ENCODE measurements at places on chromosomes 7 and 10.

GRCh38 chr10:47326927-47327330 lies 4.7 kb downstream of the GDF2 start:
- no peak for DNase-seq

GRCh38 chr7:12683678-12684585 lies 3.5 kb upstream of the ARL4A start:
- DNase-seq: no peak

- DNase-seq: no peak
These were observed 613.5 kb downstream of the PTPRN2 start for GRCh38 chr7:157973971-157974677.

DNA sequence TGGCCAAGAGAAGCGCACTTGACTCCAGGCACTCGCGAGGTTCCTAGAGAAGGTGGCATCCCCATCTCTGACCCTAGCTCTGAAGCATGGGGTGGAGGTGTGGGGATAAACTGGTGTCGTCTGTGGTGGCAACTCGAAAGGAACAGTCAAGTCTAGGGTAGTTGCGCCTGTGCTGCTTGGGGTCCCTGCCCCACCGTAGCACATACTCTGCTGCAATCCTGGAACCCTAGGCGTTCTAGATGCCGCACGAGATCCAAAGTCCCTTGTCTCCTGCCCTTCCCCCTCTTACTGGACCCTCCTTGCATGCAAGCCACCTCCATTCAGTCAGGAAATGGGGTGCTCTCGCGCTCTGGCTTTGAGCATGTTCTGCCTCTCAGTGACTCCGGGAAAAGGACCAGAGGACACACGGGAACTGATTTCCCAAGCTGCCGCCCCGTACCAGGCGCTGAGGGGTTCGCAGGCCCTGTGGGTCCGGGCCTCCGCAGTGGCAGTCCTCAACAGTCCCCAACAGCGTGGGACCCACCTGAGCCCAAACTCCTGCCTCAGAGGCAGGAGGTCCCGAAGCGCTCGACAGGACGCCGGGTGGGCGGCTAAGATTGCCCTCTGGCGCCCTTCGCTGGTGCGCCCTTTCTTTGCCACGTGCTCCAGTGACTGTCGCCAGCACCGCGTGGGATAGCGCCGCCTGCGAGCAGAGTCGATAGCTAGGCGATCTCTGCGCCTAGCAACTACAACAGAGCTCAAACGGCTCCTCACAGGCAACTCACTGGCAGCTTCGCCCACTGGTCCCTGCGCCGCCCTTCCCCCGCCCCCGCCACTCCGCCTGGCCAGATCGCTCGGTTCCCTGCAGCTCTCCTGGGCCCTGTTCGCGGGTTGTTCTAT lies 452.0 kb downstream of the REEP3 start:
- no peak for DNase-seq

DNA sequence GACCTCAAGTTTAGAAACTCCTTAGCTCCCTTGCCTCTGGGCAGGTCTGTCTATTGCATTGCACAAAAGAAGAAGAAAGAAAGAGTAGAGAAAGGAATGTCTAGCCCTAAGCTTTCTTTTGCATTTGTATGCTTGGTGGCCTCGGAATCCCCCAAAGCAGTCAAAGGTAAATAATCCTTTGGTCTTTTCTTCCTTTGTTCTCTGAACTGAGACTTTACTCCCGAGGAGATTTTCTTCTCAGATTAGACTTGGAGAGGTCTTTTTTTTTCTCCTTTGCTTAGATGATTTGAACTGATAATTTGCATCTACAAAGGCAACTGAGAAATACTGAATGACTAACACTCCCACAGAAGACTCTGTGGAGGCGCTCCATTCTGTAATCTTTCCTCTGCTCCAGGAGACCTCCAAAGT lies 93.2 kb downstream of the AKR1D1 start:
- DNase-seq: no peak

DNA sequence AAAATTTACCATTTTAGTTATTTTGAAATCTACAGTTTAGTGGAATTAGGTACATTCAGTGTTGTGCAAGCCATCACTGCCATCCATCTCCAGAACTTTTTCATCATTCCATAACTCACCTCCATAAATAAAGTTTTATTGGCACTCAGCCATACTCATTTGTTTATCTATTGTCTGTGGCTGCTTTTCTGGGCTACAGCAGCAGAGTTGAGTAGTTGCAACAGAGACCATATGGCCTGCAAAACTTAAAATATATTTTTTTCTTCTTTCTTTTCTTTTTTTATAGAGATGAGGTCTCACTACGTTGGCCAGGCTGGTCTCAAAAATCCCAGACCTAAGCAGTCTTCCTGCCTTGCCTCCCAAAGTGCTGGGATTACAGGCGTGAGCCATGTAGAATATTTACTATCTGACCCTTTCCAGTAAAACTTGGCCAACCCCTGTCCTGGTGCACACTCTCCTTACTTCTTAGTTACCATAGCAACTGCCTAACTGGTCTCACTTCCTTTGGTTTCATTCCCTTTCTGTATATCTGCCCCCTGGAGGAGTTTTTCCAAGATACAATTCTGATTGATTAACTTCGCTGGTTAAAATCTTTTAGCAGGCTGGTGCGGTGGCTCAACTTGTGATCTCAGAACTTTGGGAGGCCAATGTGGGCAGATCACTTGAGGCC lies 133.2 kb downstream of the CUX1 start:
- DNase-seq: peak; percentile 64

DNA sequence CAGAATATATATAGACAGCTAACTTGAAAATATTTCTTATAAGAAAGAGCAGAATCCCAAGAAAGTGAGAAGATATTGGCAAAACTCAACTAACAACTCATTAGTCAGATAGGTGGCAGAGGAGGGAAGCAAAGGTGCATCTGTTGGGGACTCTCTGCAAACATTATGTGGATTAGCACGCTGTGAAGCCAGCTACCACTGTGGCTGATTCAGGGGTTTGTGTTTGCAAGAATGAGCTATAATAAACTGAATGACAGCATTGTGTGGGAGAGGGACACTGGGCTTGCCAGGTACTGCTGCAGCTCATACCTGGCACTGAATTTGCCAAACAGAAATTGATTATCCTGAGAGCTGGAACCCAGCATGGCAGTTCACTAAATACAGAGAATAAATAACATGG lies 170.3 kb upstream of the MINDY3 start:
- no peak for DNase-seq

GRCh38 chr10:18195060-18195799 lies 55.0 kb downstream of the CACNB2 start:
- DNase-seq: no peak

DNA sequence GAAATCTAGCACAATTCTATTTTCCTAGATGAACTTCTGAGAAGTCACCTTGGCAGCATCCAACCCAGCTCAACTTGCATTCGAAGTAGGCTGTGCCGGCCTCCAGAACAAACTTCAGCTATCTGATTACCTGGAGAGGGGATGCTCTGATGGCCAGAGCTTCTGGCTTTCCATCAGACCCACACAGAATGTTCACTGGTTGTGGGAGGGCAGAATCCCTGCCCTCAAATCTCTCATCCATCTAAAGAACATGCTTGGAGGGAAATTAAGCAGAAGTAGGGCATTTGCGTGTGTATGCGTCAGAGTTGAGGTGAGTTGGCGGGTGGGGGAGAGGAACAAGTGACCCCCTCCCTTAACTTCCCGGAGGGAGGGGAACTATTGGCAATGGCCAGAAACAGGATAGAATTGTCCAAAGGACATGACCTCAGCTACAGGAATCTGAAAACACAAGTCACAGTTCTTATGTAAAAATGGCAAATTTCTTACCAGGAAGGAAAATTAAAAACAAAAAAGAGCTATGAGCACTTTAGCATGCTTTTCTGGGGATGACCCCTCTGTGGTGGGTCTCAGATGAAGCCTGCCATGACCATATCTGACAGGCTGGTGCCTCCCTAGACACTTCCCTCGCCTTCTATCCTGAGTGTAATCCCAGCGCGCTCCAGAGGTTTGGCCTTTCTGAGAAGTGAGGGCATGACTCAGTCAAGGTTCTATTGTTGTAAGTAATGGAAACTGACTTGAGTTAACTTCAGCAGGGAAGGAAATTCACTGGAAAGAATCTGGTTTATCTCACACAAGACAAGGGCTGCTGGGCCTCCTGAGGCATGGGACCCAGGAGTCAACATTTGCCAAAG lies 278.8 kb downstream of the RPS24 start:
- no peak for DNase-seq

- DNase-seq: no peak
These were observed 23.7 kb upstream of the LIMK1 start for GRCh38 chr7:74059681-74060588.

- peak; percentile 97 for DNase-seq
These were observed 24.3 kb downstream of the SLC29A3 start for GRCh38 chr10:71343392-71343773.

- no peak for DNase-seq
These were observed 90.0 kb downstream of the JCAD start for GRCh38 chr10:29969255-29970011.

- DNase-seq: no peak
These were observed 188.7 kb downstream of the DNAJB6 start for GRCh38 chr7:157525491-157525915.

DNA sequence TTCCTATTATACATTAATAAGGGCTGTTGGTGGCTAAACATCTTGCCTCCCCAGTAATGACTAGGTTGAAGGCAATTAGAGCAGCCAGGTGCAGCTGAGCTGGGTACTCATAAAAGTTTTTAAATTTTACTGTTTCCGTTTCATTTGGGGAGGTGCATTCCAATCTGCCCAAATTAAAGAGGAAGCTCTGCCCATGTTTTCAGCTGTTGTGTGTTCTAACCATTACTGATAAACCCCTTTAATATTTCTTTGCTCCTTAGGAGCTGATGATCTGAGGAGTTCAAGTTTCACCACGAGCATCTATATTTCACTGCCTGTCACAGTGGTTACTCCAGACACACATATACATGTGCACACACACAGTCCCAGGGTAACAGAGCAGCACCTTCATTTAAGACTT lies 94.4 kb downstream of the JAZF1 start:
- DNase-seq: peak; percentile 32

- DNase-seq: peak; percentile 63
These were observed 6.0 kb upstream of the TMED4 start for GRCh38 chr7:44587843-44588711.

DNA sequence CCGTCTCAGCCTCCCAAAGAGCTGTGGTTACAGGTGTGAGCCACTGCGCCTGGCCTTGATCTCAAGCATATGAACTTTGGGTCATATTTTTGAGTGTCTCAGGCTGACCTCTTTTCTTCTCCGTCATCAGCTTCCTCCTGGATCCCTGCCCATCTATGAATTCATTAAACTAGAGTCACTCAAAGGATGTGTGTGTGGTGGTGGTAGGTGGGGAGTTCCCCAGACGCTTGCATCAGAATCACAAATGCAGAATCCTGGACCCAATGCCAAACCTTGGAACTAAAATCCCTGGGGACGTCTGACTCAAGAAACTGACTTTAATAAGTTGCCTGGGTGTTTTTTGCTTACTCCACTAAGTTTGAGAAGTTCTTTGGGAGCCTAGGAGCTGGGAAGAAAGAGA lies 6.7 kb upstream of the CREB5 start:
- DNase-seq: no peak

- DNase-seq: no peak
These were observed 31.2 kb upstream of the ZNF438 start for GRCh38 chr10:31062856-31063255.

DNA sequence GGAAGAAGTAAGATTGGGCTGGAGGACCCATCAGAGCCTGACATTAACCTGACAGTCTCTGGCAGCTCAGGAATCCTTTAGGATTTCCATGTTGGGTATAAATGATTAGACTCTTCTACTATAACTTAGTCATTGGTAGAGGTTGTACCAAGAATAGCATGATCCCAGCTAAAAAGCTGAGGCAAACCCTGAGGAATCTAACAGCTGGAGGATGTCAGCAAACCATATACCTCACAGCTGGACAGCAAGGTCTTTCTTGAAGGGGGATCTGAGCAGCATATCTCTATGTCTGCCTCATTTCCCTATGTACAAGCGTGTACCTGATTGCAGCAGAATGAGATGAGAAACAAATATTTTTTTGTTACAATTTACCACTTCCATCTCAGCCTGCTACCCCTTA lies 103.2 kb downstream of the NPSR1 start:
- no peak for DNase-seq

- DNase-seq: peak; percentile 59
These were observed 7.2 kb downstream of the UPP1 start for GRCh38 chr7:48096273-48096672.

DNA sequence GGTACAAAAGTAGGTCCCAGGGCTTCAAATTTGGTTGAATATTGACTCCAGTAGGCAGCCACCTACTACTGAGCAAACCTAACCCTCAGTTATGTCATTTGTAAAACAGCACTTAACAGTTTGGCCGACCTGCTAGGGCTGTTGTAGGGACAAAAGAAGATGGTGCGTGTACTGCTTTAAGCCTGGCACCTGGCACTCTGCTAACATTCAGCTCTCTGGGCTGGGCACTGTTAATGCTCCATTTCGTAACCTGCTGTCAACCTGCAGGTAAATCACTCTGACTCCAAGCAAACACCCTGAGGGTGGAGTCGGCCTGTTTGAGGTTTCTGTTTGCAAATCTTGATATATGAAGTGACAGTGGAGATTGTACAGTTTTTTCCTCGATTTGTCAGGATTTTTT lies 7.2 kb downstream of the ZKSCAN1 start:
- no peak for DNase-seq

Data from MV-4-11 (cell line).